RWPE2 (cell line): ENCODE measurements at places on chromosomes 5 and 9.

DNA sequence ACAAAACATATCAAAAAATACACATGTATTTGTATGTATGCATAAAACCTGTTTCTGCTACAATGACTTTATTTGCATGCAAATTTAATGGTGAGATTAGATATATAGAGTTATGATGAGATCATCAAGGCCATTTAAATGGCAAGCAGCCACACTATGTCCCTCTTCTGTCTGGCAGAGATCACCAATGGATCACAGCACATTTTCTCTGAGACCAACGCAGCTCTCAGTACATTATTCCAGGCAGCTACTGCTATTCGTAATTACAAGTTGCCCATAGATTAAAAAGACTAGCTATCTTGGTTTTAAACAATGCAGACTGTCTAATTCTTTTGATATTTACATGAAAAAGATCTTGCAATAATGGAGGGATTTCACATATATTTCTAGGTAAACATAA lies 629.5 kb downstream of the PDE4D start:
- no peak for DNase-seq

- no peak for DNase-seq
These were observed 7.7 kb downstream of the CDKN2AIPNL start for GRCh38 chr5:134403951-134404350.

DNA sequence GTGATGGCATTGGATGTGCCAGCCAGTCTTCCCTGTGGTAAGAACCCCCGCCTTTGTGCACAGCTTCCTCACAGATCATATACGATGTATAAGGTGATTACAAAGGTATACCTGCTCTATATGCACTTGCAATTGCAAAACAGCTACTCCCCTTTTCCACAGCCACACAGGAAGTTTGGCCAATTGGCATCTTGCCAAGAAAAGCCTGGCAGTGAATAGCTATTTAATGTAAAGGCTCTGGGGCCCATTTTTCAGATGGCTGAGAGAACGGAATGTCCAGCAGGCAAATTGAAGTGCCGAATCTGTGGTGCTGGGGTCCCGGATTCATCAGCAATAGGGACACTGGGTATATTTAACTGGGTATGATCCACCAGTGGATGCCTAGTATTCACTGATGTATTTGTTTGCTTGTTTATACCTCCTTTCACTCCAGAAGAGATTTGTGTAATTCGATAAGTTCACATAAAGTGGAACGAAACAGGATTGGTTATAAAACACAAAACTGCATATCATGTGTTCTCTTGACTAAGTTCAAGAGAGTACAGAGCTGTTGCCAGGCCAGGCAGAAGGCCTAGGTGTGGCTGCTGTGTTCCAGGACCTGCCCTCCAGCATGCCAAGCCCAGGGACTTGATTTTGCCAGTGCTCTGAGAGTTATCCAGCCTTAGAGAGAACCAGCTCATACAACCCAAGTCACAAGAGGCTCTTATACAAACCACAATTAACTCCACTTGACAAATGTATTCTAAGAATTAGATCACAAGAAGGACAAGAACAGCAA lies 27.7 kb upstream of the GABRP start:
- DNase-seq: no peak

- peak; percentile 69 for DNase-seq
These were observed 17.5 kb downstream of the PSD2 start for GRCh38 chr5:139812836-139813805.

DNA sequence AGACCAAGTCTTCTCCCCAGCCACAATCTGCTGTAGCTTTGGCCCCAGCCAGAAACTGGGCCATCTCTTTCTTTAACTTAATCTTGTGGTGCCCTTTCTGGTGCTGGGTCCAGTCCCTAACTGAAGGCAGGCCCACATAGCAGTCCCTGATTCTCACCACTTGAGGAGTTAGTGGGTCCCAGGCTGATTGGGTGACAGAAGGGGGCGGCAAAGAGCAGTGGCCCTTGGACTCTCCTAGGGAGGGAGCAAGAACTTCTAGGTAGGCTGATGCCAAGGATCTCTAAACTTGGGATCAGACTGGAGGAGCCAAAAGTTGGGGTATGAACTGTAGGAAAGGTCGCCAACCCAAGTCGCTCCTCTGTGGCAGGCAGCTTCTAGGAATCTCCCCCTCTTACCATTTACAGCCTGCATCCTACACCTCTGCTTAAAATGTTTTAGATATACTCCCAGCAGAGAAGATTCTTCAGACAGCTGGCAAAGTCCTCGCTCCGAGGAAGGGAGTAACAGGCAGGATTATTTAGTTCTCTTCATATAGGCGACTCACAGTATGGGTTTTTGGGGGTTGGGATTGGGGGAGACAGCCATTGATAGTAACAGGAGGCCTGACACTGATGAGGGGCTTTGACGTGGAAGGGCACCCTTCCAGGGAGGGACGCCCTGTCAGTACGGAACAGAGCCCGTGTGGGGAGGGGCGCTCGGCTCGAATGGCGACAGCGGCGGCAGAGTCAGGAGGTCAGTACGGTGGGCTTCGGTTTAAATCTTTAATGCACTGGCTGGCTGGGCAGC lies 2.0 kb upstream of the CCL27 start:
- DNase-seq: no peak

DNA sequence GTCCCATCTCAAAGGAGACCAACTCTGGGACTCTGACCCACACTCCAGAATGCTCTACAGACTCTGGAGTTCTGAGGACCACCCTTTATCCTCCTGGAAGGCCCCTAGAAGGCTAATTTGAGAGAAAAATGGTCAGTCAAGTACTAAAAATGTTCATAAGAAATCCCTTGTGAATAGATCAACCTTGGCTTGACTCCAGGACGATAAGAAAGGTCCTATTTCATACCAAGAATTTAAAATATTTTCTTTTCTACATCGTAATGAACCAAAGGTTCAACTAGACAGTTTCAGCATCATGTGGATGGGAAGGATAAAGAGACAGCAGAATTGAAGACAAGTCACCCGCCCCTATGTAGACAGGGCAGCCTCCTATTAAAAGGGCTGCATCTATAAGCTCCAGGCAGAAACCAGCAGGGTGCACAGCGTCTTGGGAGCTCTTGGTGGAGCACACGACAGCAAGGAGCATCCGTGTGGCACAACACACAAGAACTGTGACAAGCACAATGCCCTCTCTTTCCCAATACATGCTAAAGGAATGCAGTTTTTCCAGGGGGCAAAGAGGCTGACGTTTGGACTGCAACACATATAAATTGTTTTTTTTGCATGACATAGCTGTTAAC lies 38.3 kb downstream of the RASEF start:
- DNase-seq: no peak

GRCh38 chr5:124683917-124684555 lies 62.4 kb downstream of the ZNF608 start:
- no peak for DNase-seq

- DNase-seq: no peak
These were observed 519.0 kb upstream of the SEMA6A start for GRCh38 chr5:117093653-117094052.

DNA sequence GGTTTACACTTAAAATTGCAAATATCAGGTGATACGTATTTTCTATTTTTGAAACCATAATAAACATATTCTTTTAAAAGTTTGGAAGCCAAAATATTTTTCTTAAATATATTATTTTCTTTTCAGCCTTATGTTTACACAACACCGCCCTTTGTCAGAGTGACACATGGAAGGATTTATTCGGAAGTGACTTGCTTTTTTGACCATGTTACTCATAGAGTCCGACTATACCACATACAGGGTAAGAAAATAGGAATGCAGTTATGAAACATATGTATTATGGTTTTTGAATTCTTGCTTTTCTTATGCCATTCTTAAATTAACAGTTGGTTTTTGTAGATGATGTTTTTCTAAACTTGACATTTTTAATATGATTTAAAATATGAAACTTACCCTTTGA lies 133.9 kb downstream of the MAN2A1 start:
- no peak for DNase-seq

GRCh38 chr9:11779971-11780370 lies 913.2 kb upstream of the TYRP1 start:
- DNase-seq: no peak

GRCh38 chr5:79590396-79590999 lies 21.7 kb upstream of the TENT2 start:
- DNase-seq: no peak

DNA sequence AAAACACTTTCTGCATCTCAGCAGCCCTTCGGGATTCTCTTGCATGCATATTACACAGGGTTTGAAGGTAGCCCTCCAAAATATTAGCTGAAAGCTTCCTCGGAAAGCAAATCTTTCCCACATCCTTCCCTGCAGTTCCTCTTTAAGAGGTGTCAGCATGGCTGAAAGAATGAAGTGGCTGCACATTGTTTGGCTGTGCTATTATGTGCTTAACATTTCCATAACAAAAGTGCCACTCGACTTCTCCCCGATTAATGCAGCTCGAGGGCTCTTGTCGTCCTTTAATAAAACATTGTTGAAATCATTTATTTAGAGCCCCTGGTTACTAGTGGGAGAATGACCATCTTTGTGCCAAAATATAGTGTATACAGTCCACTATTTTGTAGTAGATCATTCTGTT lies 6.5 kb downstream of the GAS1 start:
- no peak for DNase-seq

DNA sequence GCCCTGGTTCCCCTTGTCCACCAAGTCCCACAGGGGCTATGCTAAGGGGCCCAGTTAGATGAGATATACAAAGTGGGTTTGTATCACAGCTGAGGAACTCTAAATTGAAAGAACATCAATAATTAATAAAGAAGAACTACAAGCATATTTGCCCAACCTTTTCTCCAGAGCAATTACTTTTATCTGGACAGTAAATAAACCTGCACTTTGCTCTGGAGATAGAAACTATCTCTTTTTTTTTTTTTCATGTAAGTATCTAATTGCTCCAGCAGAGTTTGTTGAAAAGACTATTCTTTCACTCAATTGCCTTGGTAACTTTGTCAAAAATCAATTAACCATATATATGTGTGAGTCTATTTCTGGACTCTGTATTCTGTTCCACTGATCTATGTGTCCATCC lies 6.0 kb upstream of the CDKN2AIPNL start:
- no peak for DNase-seq

DNA sequence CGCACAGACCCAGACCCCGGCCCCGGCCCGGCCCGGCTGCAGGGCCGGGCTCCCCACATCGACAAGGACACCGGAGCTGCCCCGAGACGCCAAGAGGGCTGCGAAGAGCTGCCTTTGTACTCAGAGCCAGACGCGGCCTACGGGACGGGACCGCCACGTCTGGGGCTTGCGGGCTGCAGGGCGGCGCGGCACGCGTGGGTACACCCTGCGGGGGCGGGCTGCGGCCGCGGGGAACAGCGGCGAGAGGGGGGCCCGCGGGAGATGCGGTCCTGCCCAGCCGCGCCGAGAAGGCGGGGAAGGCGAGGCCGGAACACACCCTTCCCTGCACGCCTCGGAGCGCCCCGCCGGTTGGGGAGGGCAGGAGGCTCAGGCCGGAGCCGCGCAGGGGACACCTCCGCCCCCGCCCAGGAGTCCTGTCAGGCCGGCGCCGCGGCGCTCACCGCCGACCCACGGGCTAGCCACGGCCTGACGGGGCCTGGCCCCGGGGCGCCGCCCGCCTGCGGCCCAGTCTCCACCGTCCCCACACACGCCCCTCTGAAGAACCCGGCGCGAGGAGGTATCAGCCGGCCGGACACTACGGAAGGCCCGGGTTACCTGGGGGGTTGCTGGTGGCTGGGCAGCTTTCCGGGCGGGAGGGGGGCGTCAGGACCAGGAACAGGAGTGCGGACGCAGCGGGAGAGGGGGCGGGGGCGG lies 478 bp downstream of the RAB14 start:
- DNase-seq: no peak

- no peak for DNase-seq
These were observed 74.2 kb upstream of the ADCY2 start for GRCh38 chr5:7321724-7322123.

DNA sequence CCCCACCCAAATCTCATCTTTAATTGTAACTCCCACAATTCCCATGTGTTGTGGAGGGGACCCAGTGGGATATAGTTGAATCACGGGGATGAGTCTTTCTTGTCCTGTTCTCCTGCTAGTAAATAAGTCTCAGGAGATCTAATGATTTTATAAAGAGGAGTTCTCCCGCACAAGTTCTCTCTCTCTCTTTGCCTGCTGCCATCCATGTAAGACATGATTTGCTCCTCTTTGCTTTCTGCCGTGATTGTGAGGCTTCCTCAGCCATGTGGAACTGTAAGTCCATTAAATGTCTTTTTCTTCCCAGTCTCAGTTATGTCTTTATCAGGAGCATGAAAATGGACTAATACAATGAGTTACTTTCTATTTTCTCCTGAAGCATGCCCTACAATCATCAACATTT lies 1158.5 kb downstream of the CDH18 start:
- no peak for DNase-seq

- DNase-seq: no peak
These were observed 2.8 kb downstream of the MYO10 start for GRCh38 chr5:16933337-16933736.

GRCh38 chr5:129171194-129171944 lies 76.8 kb downstream of the ISOC1 start:
- DNase-seq: no peak

DNA sequence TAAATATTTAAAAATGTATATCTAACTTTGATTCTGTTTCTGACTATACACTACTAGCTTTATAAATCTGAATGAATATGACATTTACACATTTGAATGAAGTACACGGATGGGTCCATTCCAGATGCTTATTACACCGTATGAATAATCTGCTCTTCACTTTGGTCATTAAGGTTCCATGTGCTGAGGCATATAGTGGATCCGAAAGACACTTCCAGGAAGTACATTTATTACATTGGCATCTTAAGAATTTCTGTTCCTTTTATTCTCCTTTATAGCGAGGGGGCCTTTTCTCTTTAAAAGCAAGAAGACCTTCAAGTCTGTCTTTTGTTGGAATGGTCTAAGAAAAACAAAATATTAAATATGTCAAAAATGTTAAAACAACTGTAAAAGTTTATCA lies 147.6 kb downstream of the AUH start:
- DNase-seq: no peak

GRCh38 chr5:72154076-72154756 lies 46.9 kb downstream of the MAP1B start:
- DNase-seq: no peak

DNA sequence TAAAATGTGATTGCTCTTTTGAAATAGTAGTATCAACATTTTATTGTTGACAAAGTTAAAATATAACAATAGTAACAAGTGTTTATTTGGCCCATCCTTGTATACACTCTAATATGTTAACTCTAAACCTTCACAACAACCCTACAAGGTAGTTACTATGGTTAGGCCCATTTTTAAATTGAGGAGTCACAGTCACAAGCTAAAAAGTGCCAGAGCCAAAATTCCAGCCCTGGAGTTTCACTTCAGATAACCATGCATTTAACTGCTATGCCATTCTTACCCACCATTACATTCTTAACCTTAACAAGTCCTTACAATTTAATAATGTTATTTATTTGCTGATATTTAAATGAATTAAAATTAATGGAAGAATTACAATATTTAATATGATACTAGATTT lies 91.2 kb downstream of the CWC27 start:
- no peak for DNase-seq

DNA sequence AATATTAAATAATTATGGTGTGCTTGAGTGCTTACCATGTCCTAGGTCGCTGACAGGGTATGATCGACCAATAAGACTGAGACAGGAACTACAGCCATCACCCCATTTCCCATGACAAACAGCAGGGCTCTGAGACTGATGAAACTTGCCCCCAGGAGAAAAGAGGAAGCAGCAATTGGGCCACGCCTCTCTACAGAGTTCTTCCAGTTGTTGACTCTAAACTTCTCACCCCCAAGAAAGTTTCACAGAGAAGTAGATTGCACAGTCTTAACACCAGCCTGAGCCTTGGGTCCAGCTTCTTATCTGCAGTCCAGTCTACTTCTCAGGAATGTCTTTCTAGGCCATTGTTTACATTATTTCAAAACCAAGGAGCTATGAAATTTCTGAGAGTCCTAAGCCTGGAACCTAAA lies 182.2 kb upstream of the ANKRD55 start:
- DNase-seq: no peak

- DNase-seq: no peak
These were observed 168.7 kb upstream of the GNA14 start for GRCh38 chr9:77816641-77817341.
